Activated T-helper 2 cell treated with anti-CD3 and anti-CD28 coated beads, Interferon-gamma antibody, Interleukin-2, Interleukin-4, amounts not matched to agents 10 μg/mL and 5 μg/mL and 100 μg/mL, durations not matched to agents 14 hours and 24 hours and 36 hours (primary cell): ENCODE measurements at places on chromosomes 12 and 14. TPM values are rescaled to one million over a fixed set of nuclear protein-coding genes. Genes with fewer than 3 reads are reported as not detected.

- DNase-seq, result no peak
These were observed 5.0 kb upstream of the SLC4A8 start for GRCh38 chr12:51419425-51420193.

DNA sequence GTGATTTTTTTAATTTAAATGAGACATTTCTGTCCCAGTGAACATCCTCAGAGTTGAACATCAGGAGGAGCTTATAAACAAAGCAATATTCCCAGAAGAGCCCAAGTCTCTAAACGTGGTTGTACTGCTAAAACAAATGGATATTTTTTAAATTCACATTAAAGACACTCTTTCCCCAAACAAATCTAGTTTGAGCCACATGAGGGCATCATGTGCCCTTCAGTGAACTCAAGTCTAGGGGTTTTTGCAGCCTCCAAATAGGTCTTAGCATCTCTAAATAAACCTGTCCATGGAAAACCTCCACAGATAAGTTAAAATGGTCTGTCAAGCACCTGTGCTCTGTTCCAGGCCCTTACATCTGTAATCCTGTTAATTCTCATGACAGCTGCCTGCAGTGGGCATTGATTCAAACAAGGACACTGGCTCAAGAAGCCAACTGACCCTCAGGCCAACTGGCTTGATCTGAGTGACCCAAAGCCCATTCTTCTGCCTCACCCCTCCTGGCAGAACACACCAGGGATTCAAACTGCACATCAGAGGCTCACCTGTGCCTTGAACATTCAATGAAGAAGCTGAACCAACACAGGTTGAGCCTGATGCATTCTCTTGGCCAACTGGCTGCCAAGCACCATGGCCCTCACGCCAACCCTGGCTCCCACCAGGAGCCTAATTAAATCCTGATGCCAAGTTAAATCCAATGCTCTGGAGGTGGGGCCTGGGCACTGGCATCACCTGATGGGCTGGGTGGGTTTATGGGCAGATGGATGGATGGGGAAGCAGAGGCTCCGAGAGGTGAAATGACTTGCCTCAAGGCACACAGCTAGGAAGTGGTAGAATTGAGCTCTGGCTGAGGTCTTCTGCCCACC, 8.6 kb downstream of the ISCU start:
- no peak for DNase-seq

Gene GTF2H3
- 53.2 and 65.4 TPM in 2 replicates for total RNA-seq

Gene CELA1
- total RNA-seq, result not detected in 2 replicates

- DNase-seq, result no peak
These were observed 7.2 kb downstream of the HSP90AA1 start for GRCh38 chr14:102079700-102079979.
